GM12891 (cell line): ENCODE measurements at places on chromosomes 5 and 9.
A peak's percentile ranks its signal among the peaks of the same experiment; 100 is the strongest.

DNA sequence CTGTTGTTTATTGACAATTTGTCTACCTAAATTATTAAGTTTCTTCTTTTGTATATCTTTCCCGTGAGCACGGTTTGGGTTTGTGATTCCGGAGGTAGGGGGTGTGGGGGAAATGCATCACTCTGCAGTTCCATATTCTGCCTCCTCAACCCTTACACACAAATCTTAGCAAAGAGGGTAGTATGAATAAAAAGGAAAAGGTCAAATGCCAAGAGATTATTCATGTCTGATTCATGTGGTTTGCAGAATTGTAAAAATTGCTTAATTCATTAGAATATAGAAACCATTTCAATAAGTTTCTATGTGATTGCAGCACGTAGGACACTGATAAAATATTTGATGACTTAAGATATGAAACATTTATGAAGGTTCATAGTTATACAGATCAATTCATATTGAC lies 601.9 kb downstream of the SEMA5A start:
- no peak for DNase-seq

DNA sequence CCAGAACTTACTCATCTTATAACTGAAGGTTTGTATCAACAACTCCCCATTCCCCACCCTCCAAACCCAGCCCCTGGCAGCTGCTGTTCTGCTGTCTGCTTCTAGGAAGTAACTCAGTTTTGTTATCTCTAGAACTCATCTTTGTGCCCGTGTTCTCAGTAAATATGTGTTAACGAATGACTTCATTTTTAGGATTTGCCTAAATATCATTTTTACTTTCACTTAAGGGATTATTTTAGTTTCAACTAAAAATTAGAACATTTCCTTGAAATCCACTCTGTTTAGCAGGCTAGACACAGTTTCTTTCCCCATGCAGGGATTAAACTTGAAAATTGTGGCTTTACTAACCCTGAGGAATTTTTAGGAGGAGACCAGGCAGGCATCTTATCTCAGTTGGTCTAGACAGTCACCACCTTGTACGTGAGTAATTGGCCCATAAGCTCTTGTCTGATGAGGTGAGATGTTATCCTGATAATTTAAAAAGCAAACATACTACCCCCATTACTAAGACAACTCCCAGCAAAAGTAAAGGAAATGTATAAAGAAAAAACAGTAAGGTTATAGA lies 68.2 kb upstream of the TNFAIP8 start:
- DNase-seq: no peak

DNA sequence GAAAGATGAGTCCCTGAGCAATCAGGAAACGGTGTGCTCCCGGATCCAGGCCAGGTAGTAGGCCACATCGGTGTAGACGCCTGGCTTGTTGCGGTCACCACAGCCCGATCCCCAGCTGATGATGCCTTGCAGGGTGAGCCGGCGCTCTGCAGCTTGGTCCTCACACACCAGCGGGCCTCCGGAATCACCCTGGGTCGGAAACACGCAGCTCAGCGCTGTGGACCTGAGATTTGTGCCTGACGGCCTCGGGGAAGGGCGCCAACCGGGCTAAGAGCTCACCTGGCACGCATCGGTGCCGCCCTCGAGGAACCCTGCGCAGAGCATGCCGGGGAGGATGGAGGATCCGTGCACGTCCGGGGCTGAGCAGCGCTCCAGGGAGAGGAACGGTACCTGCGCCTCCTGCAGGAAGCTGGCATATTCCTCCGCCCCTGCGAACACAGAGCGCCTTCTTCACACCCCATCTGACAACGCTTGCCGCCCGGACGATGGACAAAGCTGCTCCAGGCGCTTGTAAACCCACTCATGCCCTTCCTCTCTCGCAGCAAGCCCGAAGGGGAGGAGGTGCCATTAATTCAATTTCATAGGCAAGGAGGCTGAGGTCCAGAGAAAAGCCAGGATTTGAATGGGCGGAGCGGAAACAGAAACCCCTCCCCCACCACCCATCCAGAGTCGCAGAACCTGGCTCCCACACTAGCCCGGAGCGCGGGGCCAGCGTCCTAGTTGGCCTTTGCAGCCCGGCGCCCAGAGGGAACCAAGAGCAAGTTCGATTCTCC lies 2.0 kb upstream of the PFN3 start:
- DNase-seq: peak; percentile 67

DNA sequence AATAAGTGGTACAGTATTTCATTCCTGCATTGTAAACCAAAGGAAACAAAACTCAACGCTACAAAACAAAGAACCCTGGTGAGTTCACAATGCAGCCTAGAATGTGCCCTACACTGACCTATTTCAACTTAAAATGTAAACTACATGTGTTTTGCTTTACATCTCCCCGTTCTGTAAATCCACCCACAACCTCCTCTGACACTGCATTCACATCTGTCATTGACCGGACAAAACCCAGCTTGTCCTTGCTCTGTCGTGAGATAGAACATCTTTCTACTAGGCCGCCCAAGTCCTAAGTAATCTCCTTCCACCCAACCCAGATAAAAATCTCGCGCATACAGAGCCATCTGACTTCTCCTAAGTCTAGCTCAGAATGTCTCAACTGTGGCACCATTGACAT lies 6.1 kb upstream of the VLDLR start:
- no peak for DNase-seq

DNA sequence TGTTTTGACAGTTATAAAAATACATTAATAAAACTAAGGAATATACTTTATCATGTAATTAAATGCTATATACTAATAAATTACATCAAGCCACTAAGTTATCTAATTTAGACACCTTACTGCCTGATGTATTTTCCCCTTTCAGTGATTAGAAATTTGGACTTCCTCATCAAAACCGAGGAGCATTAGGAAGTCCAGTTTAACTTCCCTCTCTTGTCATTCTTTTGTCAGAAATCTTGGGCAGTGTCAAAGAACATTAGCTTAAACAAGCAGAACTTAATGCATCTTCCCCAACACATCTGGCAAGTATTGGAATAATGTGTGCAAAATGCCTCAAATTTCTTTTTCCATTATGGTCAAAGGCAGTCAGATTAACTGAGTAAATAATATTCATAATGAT lies 81.6 kb downstream of the PLPP1 start:
- DNase-seq: no peak
